ENCODE measurements at places on chromosomes 13 and 19. TPM values are rescaled to one million over a fixed set of nuclear protein-coding genes. Genes with fewer than 3 reads are reported as not detected.

Gene ZNF790
- 6.0 TPM for polyA plus RNA-seq

Gene ZIM2
- 4.2 TPM for polyA plus RNA-seq

Gene WDR87
- polyA plus RNA-seq = 0.19 TPM

DNA sequence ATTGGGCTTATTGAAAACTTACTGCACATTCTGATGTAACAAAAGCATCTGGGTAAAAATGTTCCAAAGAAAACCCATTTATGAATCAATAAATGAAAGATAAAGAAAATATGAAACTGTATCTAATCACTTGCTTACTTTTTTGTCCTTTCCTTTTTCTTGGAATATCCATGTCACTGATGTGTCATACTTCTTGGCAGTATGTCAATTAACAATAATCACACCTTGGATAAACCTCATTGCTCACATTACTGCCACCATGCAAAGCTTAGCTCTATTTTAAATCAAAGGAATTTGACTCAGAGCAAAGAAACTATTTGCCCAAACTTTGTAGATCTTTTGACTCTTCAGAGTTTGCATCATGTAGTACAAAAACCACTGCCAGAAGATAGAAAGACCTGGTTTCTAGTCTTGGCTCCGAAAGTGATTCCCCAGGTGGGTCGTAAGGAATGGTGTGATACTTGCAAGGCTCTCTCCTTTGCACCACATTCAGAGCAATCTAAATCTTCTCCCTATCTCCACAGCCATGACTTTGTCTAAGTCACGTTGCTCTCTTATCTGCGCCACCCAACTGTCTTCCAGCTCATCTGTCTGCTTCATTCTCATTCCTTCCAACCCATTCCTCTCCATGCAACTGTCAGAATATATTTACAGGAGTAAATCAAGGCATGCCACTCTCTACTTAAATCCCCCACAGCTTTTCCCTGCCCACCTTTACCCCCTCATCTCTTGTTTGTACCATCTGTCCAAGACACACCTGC lies 311.9 kb downstream of the COG6 start:
- DNase-seq = no peak

- no peak for DNase-seq
These were observed 9.6 kb upstream of the SUCLA2 start for GRCh38 chr13:48010698-48011097.

DNA sequence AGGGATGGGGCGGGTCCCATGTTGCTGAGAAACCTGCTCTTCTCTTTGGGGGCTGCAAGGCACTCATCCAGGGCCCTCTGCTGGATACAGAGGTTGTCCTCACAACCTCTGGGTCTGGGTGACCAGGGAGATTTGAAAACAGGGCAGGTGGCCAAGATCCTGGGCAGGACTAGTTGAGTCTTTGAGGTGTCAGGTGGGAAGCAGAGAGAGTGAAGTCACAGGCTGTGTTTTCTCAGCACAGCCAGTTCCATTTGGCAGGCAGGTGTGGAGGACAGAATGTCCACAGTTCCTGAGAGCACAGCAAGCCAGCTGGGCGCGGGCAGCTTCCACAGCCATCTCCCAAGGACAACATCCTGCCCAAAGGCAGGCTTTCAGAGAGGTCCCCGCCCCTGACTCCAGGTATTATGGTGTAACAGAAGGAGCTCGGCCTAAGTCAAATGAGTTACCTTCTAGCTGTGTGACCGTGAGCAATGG lies 118.8 kb downstream of the NUFIP1 start:
- DNase-seq = no peak

- DNase-seq = no peak
These were observed 48.5 kb downstream of the GAS6 start for GRCh38 chr13:113815151-113816058.

DNA sequence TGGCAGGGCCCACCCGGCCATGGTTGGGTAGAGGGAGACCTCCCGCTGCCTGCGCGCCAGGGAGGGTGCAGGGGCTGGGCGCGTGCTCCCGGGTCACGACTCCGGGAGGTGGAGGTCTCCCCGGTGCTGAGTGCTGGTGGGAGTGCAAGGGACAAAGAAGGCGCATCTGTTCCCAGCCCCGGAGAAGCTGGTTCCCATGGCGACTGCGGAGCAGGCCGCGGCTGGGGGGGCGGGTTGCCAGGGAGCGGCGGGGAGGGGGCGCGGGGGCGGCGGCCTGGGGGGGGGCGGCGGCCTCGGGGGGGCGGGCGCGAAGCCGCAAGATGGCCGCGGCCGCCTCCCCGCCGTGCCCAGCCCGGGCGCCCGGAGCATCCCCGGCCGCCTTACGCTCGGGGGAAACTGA lies 1.2 kb downstream of the CBARP start:
- DNase-seq = no peak

DNA sequence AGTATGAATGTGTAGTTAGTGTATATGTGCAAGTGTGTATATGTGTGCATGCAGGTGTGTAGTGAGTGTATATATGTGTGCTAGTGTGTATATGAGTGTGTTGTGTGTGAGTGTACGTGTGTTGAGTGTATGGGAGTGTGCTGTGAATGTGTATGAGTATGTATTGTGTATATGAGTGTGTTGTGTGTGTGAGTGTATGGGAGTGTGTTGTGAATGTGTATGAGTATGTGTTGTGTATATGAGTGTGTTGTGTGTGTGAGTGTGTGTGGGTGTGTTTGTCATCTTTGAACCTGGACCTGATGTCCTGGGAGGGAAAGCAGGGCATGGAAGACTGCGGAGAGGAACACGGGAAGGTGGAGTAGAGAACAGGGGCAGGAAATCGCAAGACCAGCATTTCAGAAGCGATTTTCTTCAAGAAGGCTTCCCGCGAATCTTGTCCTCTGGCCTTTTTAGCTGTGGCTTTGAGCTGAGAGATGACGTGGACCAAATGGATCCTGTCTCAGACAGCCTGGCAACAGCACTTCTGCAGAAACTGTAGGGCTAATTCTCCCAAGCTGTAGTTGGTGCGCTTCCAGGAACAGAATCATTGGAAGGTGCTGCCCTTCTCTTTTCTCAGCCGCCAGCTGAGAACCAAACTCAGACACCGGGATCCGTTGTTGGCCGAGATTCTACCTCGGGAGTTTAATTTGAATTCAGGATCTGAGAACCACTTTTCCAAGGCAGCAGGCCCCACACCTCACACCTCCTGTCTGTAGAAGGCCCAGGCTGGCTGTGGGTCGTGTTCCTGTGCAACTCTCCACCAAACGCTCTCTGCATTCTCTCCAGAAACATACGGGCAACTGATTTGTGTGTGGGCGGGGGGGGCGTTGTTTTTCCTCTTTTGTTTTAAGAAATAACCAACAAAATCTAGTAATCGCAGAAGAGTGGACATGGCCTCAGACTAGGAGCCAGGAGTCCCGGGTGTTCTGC lies 94.7 kb upstream of the RAP2A start:
- DNase-seq = peak; percentile 58

Gene FUT6
- 0.15 TPM for polyA plus RNA-seq

DNA sequence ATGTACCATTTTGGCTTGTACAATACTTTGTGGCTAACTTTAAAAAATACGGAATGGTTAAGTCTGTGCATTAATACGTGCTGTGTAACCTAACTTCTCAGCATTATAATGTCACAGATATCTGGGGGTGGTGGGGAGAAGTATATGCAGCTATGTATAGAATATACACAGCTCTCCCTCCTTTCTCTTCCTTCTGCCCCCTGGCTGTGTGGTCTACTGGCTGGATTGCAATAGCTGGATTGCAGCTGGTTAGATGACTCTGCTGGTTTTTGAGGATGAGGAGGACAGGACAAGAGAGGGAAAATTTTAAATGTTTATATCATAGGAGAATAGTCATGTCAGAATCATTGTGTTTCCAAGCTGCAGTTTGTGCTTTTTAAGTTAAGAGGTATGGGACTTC lies 9.7 kb downstream of the RNASEH2B start:
- no peak for DNase-seq

GRCh38 chr13:84609716-84610115 lies 727.4 kb upstream of the SLITRK1 start:
- no peak for DNase-seq

Gene PSMD8
- 122 TPM for polyA plus RNA-seq

- no peak for DNase-seq
These were observed 94.3 kb upstream of the NBEA start for GRCh38 chr13:34847766-34848165.

GRCh38 chr13:91369441-91369831 lies 21.9 kb downstream of the MIR17HG start:
- no peak for DNase-seq

GRCh38 chr13:24182703-24183081 lies 22.2 kb downstream of the SPATA13 start:
- no peak for DNase-seq

- no peak for DNase-seq
These were observed 13.6 kb downstream of the GRTP1 start for GRCh38 chr13:113350065-113350937.

Gene SPACA7
- polyA plus RNA-seq = not detected

- DNase-seq = no peak
These were observed 59.1 kb upstream of the GPR183 start for GRCh38 chr13:99366075-99366987.

Gene LENG9
- 2.7 TPM for polyA plus RNA-seq

Gene PPFIA3
- 4.0 TPM for polyA plus RNA-seq

DNA sequence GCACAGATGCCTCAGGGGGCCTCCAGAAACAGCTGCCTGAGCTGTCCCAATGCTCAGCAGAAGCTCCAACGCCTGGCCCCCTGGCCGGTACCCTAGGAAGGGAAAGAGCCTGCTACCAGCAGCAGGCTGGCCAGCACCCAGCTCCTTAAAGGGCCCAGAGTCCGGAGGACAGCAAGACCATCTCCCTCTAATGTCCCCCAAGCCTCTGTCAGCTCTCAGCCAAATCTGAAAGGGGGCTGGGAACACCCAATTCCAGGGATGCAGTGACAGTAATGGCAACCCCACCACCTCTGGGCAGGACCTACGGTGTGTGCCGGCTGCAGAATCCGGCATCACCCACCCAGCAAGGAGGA lies 4.2 kb downstream of the PPP6R1 start:
- DNase-seq = no peak

DNA sequence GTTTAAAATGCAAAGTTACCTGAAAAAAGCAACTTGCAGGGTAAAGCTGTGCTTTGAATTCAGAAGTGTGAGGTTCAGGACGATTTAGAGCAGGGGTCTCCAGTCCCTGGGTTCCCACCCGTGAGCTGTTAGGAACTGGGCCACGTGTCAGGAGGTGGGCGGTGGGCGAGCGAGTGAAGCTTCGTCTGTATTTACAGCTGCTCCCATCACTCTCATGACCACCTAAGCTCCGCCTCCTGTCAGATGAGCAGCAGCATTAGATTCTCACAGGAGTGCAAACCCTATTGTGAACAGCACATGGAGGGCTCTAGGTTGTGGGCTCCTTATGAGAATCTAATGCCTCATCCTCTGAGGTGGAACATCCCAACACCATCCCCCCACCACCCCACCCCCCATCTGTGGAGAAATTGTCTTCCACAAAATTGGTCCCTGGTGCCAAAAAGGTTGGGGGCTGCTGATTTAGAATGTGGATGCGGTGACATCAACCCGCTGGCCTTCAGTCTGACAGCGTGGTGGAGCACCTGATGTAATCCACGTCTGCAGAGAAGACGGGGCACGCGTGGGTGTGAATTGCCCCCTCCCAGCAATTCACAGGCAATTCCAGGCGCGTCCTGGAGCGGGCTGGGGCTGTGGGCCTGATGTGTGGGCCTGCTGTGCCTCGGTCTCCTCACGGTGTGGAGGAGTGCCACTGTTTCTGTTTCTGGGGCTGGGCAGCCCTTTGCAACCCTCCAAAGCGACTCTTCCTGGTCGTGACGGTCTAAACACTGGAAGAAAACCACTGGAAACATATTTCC lies 214.0 kb upstream of the SOX1 start:
- DNase-seq = no peak

Measured in muscle of arm (tissue), 14 donors.